ENCODE measurements at places on chromosomes 12 and 14. TPM values are rescaled to one million over a fixed set of nuclear protein-coding genes. Genes with fewer than 3 reads are reported as not detected.

The TAS2R7 gene
- total RNA-seq: not detected

The RNU4-1 gene
- under 0.01 TPM for total RNA-seq

GRCh38 chr12:87812030-87812429, 217.2 kb downstream of the C12orf50 start:
- peak; percentile 18 for DNase-seq

GRCh38 chr14:75217508-75218206, 41.2 kb upstream of the TMED10 start:
- no peak for DNase-seq

GRCh38 chr14:21791749-21792148, 118.1 kb upstream of the OR4E1 start:
- DNase-seq: no peak

DNA sequence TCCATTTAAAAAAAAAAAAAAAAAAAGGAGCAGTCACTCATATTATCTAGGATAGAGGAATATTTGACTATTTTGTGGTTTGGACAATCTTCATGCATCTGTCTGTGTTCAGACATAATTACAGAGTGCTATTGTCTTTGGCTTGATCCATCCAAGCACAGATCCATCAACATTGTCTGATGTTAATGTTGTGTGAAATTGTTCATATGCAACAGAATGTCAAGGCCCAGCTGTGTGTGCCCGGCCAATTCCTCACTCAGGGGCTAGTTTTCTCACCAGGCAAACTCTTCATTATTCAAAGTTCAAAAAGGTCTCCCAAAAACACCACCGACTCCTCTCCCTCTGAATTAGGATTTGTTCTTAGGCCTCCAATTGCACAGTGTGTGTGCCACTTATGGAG, 324.9 kb upstream of the TMTC1 start:
- no peak for DNase-seq

GRCh38 chr12:11678781-11679180, 29.3 kb downstream of the ETV6 start:
- no peak for DNase-seq
